NCI-H510A (cell line): ENCODE measurements at places on chromosomes 7 and 10.

- no peak for DNase-seq
These were observed 511 bp upstream of the NRP1 start for GRCh38 chr10:33334805-33335550.

DNA sequence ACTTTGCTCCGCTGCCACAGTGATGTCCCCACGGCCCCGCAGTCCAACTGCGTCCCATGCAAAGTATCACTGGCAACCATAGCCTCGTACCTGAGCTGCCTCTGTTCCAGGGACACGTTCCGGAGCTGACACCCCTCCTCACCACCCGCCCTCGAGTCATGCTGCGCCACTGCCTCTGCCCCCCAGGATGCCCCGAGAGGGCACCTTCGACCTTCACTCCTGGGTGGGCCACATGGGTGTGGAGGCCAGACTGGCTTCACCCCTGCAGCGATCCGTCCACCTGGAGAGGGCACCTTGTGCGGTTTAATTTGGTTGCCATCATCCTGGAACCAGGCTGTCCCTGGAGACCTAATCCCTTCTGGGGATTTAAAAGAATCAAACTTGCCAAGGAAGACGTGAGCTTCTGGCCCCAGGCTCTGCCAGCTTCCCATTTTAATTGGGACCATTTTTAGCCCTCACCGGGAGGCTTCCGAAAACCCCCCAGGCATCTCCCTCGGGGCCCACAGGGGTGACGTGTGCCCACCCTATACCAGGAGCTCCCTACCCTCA is 19.2 kb upstream of the TNRC18 start:
- no peak for DNase-seq

- no peak for DNase-seq
These were observed 34.7 kb downstream of the NET1 start for GRCh38 chr10:5447056-5447455.

GRCh38 chr7:17186745-17187530 is 111.5 kb upstream of the AHR start:
- DNase-seq: no peak
